ENCODE measurements at places on chromosomes 6 and 20.

GRCh38 chr20:32007787-32008616, 2.2 kb upstream of the CCM2L start:
- DNase-seq, result no peak

DNA sequence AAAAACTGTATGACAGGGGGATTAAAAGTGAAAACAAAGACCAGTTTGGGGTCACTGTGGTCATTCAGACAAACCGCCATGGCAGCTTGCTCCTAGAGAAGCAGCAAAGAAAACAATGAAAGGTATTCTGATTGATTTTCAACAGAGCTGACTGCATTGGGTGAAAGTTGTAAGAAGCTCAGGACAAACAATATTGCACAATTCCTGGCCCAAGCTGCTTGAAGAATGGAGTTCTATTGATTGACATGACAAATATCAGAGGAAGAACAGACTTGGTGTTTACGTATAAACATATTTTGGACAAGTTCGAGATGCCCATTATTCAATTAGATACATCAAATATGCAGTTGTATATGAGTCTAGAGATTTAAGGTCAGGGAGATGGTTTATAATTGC, 62.0 kb downstream of the TRIM38 start:
- DNase-seq, result no peak

DNA sequence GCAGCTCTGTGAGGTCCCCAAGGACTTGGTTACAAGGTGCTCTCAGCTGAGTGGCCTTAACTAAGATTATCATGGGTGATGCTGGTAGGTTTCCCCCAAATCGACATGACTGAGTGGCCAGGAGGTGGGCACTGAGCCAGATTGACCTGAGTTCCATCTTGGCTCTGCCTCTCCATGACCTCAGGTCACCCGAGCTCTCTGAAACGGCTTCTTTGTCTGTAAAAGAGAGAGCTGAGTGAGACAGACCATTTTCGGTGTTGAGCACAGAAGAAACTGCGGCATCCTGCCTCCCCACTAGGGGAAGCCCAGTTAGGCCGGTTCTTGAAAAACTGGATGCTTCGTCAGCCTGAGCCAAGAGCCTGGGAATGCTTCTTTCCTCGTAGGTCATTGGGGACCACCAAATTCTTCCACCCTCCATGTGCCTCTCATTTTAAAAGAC, 14.1 kb upstream of the STX16 start:
- DNase-seq, result no peak

GRCh38 chr6:25366903-25367545, 87.8 kb downstream of the CARMIL1 start:
- DNase-seq, result peak; percentile 43

DNA sequence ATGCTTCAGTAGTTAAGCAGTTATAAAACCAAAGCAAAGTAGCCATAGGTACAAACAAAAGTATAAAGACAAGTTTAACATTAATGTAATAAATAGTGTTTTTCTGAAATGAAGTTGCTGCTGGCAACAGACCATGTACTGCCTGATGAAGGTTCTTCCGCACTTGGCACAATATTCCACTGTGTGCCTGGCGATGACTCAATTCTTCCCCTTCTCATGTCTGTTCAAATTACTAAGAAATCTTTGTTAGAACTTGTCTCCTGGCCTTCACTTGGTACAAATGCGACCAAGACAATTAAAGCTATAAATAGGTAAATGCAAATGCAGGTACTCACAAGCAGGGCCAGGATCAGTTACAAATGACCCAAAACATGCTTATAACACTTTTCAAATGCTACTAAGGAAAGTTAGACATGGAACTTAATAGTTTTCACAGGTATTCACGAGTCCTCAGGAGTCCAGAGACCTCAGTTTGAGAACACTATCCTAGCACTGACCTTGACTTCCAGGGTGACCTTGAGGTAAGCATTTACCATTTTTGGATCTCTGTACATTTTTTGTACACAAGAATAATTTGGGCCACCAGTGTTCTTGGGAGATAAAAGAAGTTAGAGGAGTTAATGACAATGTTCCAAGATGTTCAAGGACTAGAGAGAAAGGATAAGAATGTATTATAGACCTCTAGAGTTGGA, 8.1 kb upstream of the DDR1 start:
- no peak for DNase-seq

DNA sequence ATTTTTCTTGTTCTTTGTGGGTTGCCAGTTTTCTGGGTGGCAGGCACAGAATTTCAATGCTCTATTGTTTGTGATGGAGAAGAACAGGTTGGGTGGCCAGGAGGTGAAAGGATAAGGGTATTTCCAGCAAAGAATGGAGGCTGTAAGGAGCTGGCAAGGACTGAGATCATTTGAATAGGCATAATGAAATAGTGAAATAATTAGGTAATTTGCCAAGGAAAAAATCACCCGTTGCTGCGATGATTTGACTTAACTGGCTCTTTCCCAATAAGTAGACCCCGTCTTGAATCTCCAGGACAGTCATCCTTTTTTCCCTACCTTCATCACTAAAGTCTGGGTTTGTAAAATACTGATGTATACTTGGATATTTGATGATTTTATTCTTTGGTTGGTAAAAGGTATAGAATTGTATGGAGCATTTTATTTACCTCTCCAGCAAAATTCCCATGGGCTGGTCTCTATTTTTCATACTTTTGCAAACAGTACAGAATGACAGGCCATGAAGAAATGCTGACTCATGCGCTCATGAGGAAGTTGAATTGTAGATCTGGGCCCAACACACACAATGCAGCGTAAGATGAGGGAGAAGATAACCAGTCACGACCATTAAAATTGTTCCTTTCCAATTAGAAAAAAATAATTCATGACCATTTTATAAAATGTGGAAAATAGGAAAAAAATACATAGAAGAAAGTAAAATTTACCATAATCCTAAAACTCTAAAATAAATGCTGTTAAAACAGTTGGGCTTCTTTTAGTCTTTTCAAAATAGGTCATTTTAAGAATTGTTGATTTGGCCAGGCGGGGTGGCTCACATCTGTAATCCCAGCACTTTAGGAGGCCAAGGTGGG, 2.4 kb upstream of the GCNT2 start:
- DNase-seq, result no peak

DNA sequence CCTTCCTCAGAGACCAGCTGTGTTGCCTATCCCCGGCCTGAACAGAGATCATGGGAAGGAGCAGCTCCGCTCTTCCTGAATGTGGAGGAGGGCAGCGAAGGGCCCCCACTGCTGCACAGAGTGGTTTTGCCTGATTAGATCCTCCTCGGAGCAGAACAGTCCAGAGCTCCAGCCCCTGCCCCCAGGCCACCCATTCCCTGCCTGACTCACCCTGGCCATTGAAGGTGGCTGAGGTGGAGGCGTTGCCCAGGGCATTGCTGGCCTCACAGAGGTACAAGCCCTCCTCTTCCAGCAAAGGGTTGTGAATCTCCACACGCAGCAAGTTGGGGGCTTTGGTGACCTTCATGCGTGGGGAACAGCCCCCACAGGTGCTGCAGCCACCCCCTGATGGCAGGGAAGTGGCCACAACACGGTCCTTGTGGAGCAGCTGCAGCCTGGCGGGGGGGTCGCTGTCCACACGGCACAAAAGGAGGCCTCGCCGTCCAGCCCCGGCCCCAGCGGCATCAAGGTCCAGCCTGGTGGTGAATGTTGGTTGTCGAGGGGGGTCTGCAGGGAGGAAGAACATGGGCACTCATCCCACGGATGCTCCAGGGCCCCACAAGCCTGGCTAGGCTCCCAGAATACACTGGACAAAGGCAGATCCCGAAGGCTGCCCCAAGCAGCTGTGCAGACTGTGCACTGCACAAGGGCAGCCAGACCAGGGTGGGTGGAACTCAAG, 14.7 kb downstream of the SIGLEC1 start:
- DNase-seq, result no peak

GRCh38 chr6:111231090-111231459, 143.8 kb downstream of the SLC16A10 start:
- no peak for DNase-seq

GRCh38 chr6:82646231-82646615, 282.6 kb downstream of the TPBG start:
- DNase-seq, result no peak

- no peak for DNase-seq
Measured at GRCh38 chr6:68333442-68333841, 301.6 kb upstream of the ADGRB3 start.

GRCh38 chr6:151630387-151630786, 136.6 kb downstream of the CCDC170 start:
- no peak for DNase-seq

GRCh38 chr6:23568292-23568691, 557.7 kb upstream of the NRSN1 start:
- DNase-seq, result no peak

- DNase-seq, result peak; percentile 79
Measured at GRCh38 chr6:722077-722524, 29.2 kb upstream of the EXOC2 start.

DNA sequence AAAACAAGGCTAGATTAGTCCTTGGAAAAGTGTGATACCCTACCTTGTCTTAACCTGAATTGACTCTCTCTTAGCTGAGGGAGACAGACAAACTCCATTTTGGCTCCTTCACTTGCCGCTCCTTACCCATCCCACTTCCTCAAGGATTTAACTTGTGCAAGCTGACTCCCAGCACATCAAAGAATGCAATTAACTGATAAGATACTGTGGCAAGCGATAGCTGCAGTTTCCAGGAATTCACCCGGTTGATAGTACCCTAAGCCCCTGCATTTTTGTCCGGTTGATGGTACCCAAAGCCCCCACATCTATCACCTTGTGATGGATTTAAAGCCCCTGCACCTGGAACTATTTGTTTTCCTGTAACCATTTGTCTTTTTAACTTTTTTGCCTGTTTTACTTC, 1.9 kb upstream of the SERINC3 start:
- no peak for DNase-seq

DNA sequence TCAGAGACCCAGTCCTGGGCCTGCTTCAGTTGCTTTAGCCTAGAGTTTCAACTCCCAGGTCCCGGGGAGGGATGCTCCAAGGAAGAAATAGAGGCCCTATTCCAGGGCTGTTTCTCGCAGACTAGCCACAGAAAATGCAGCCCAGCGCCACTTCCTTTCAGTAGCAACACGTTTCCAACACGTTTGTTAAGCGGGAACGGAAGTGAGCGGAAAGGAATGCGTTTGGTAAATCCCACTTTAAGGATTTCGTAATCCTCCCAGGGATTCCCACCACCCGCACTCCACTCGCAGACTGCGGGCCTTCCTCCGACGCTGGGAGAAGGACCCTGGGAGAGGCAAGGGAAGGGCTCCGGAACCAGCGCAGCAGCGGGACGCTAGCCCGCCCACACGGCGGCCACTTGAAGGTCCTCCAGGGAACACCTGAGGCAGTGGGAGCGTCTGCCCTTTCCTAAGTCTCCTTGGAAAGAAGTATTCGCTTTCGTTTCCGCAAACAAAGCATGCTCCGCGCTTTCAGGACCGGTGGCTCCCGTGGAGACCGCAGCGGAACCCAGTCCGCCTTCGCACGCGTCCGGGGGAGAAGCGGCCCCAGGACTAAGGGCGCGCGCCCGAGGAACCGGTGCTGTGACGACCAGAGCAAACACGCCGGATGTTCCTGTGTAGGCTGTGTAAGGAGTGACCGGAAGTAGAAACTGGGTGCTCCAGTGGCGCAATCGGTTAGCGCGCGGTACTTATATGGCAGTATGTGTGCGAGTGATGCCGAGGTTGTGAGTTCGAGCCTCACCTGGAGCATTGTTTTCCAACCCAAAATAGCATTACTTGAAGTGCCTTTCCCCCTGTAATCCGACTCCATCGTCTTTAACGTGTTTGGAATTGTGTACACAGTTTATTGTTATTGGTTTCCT, 227.6 kb upstream of the PRSS16 start:
- peak; percentile 81 for DNase-seq

GRCh38 chr6:136639702-136640101, 89.5 kb upstream of the MAP7 start:
- DNase-seq, result no peak

DNA sequence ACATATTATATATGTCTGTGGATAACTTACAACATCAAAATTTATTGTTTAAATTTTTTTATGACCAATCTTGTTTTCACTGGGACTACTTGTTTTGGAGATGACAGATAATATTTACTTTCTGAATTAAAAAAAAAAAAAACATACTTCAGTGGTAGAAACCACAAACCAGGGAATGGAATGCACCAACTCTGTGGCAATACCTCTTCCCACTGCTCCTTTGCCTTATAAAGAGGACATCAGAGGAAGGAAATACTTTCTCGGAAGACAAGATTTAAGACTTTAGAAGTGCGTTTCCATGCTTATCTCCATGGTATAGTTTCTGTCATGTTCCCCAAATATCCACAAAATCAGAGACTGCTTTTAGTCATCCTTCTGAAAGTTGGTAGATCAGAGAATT, 1241.1 kb upstream of the EYS start:
- no peak for DNase-seq

DNA sequence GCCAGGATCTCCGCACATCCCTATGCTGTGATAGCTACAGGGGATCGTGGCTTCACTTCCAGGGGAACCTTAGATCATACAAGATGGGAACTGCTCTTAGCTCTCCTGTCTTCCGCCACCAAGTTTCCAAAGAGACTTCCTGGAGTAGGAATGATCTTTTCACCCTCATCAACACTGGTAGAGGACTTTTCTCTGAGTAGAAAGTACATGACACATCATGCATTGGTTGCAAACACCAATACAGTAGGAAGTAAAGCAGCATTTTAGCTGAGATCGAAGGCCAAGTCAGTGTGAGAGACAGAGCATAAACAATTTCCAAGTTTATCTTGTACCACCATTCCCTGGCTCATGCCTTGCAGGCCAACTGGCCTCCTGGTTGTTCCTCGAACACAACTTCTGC, 113.1 kb upstream of the NEDD9 start:
- no peak for DNase-seq

DNA sequence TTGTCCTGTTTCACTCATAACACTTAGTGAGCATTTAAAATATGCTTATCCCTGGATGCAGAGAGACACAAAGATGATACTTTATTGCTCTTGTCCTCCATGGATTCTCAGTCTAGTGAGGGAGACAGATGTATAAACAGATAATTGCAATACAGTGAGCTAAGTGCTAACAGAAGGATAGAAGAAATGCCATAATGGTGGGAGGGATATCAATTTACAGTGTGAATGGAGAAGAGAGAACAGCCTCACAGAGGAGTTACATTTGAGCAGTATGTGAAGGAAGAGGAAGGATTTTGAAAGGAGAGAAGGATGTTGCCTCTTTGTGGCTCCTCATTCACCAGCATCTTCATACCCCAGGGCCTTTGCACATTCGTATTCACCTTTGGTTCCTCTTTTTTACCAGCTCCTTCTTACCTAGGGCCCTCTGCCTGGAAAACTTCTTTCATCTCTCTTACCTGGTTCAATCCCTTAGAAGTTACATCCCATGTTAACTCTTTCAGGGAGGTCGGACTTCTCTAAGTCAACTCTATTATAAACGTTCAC, 341.7 kb downstream of the PRL start:
- no peak for DNase-seq

All from GM10248 (cell line).